ENCODE measurements at places on chromosomes 2 and 18. TPM values are rescaled to one million over a fixed set of nuclear protein-coding genes. Genes with fewer than 3 reads are reported as not detected.

The GKN2 gene
- not detected for total RNA-seq

The ANKRD30BL gene
- total RNA-seq = not detected

The CREG2 gene
- total RNA-seq = not detected

GRCh38 chr2:144848423-144848822, 328.5 kb upstream of the ZEB2 start:
- no peak for DNase-seq

DNA sequence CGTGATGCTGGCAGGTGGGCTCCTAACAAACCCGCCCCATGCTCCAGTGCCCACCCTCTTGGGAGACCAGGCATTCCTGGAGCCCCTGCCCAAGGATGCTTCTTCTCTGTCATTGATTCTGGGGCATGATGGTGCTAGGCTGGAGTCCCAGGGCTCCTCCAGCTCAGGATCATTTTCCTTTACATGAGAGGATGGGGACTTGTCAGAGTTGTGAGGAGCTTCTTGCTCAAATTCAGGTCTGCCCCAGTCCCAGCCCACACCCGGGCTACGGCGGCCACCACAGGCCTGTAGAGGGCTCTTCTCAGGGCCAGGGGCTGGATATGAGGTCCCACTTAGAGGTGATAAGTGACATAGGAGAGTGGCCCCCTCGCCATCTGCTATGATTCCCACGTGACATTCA, 141.1 kb upstream of the COPS8 start:
- DNase-seq = no peak

DNA sequence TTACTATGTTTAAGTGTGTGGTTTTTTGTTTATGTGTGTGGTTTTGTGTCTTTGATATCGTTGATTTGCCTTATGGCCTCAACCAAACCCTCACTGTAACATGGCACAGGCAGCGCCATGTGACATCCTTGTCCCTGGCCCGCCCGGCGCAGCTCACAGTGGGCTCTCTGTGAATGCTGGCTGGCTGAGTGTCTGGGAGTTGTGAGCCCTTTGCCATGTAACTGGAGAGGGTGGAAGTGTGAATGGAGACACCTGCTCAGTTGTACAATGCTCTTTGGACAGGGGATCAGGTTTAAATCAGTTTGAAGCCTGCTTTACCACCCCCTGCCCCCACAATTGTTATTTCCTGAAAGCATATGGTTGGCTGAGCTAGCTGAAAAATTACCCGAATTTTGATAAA, 41.8 kb downstream of the TCF7L1 start:
- DNase-seq = no peak

- no peak for DNase-seq
Measured at GRCh38 chr2:62489702-62490101, 16.3 kb downstream of the TMEM17 start.

GRCh38 chr2:2107141-2107540, 223.9 kb downstream of the MYT1L start:
- DNase-seq = no peak

GRCh38 chr2:183162362-183162761, 38.1 kb downstream of the NUP35 start:
- no peak for DNase-seq

DNA sequence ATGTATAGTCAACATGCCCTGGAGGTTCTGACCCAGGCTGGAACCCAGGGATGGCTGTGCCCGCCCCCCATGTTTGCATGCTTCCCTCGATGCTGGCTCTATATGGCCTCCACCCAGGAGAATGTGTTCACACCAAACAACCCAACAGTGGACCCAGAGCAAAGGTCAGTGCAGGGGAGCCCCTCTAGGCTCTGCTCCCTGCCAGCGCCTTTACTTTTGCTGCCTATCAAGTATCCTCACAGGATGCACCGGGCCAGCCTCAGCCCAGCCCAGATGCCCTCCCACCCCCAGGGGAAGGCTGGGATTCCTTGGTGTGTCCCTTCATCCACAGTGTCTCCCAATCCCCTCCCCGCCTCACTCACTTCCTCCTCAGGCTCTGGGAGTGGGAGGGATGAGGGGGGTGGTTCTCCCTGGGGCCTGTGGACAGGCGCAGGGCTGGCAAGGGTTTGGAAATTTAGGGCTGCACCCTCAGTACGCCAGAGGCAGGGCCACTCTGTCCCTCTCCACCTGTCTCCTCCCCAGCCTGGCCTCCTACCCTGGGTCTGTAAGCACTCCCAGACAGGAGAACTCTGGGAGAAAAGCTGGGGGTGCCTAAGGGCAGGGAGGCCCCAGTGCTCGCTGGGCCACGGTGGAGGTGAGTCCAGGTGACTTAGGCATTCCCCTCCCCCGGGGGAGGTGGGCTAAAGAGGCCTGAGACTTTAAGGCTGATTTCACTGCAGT, 2.3 kb downstream of the ATP6V1B1 start:
- no peak for DNase-seq

DNA sequence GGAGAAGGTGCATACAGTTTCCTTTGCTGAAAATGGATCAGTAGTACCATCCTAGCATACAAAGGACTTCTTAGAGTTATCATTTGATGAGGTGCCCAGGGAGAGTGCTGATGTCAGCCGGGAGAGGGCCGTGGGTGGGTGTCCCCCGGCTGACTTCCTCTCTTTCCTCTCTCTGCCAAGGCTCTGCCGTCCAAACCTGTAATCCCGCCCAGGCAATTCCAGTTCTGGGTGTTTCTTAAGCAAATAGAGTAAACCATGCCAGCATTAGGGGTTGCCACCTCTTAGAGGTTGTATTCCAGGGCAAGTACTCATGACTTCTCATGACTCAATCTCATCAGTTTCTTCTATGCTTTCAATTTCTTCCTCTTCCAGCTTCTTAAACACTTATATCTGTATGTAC, 117.2 kb downstream of the GATA6 start:
- DNase-seq = no peak

DNA sequence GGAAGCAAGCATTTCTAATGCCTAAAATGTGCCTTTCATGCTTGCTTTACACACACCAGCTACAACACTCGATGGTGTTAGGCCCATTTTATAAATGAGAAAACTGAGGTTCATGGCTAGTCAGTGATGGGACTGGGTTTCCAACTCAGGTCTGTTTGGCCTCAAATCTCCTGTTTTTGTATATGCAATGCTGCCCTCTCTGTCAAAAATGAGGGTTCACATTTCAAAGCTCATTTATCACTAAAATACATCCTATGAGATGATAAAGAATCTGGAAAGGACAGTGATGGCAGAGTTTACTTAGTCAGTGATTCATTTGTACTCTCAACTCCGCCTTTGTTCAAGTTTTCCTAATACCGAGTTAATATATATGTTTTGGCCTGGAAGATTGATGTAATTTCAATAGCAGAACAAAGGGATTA, 92.3 kb downstream of the KCTD1 start:
- no peak for DNase-seq

DNA sequence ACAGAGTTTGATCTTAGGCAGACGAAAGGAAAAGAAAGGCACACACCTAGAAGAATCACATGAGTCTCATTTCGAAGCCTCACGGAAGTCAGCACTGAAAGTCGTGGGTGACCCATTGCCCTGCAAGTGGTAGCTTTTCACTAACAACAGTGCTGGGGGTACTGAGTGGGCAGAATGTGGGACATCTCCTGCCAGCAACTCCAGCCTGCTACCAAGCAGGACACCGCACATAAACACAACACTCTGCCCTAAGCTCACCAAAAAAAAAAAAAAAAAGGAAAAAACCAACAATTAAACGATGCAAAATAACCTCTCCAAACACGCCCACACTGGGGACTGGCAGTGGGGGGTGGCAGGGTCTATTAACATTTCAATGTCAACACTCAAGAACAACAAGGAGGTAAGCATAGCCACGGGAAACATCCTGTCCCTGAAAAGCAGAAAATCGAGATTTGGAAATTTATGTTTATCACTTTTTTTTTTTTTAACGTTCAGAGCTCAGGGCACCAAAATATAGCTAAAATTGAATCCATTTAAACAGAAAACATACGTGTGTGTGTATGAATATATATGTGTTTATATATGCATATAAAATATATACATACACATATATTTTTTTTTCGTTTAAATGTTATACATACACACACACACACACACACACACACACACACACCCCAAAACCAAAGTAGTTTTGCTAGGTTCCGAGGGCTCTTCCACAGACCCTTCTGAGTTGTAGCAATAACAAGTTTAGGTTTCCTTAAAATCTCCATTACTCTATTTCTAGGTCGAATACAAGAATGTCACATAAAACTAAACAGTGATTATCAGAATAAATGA, 2.2 kb downstream of the INO80D start:
- no peak for DNase-seq

DNA sequence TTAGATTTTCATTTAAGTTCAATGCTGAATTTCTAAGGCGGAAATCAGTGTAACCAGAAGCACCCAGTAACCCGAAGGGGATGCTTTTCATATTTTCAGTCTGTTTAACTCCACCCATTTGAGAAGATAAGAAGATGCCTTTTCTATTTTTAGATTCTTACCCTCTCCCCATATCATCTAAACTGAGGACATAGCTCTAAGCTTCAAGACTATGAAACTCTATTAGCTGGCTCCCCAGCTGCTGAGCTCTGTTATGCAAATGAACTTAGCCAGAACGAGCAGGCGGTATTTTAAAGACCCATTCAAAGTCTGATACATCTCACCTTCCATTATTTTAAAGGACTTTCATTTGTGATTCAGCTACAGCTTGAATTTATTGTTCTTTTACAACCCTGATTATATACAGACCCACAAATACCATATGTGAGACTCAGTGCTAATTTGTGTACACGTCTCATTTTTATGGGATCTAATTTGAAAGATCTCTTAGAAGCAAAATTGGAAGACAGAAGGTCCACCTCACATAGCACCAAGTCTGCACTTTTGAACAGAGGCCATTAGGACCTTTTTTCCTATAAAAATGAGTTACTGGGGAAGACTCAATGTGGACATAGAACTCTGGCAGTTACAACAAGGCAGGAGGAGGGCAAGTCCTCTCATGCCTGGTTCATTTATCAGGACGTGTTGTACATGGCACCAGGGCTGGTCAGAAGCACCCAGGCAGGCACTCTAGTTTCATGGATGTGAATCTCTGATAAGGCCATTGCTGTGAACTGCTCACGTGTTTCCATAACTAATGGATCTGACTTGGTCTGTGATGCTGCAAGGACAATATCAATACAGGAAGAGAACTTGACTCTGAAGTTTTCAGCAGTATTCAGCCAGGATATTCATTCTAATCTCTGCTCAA, 16.3 kb downstream of the CDC42EP3 start:
- no peak for DNase-seq

DNA sequence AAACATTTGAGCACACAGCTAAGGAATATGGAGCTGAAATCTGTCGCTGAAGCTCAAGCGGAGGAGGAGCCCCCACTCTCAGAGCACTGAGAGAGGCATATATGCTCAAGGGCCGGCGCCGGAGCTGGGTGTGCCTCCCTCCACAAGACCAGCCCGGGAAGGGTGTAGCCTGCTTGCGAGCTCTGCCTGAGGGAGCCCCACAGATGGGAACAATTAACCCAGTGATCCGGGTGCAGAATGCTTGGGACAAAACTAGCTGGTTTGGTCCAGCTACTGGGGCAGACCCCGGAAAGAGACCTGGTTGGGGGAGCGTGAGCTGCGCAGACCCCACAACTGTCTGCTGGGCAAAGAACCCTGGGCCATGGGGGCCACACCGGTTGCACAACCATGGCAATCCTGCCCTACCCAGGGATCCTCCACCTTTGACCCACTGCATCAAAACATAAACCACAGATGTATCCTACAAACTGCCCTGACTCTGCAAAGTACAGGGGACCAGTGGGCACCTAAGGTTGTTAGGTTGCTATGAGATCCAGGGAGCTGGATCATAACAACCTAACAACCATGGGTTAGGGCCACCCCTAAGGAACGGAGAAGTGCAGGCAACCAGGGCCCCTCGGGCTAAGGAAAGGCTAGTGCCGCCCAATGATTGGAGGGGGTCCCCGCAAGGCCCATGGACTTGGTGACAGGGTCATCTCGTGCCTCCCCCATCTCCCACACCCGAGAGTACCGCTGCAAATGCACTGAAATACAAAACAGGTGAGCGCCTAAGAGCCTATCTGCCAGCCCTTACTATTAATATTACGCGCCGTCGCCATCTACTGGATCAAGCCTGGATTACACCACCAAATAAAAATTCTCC, 53.4 kb upstream of the SCN1A start:
- no peak for DNase-seq

DNA sequence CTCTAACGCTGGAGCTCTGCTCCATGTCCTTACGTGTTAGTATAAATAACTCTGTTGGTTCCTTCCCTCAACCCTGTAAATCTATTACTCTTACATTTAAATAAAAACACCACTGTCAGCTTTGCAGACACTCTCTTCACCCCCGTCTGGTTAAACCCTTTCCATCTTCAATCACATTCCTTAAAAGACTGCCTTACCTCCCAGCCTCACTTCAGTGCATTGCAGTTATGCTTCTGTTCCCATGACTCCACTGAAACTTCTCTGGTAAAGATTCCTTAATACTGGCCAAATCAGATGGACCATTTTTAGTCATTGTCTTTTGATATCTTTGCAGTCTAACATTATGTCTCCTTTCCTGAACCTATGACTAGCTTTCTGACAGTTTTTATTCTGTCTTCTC, 61.7 kb downstream of the EML4 start:
- DNase-seq = no peak

DNA sequence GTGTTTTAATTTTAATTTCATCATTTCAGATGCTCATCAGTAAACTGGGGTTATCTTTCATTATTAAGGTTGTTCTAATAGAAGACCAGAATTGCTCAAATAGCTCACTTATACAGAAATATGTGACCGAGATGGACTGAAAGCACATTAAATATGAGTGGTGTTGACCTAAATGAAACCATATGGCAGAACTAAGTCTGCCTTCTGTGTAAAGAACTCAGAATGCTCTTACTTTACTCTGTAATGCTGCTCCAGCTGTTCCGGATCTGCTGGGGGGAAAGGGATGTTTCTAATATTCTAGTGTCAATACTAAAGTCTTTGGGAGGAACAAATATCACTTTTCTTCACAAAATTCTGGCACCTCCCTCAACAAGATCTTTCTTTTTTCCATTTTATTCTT, 131.0 kb downstream of the DPP4 start:
- no peak for DNase-seq

GRCh38 chr2:202765436-202765835, 106.1 kb downstream of the ICA1L start:
- no peak for DNase-seq

- DNase-seq = no peak
Measured at GRCh38 chr2:44352510-44352909, 8.8 kb downstream of the PREPL start.

GRCh38 chr2:231714639-231715498, 6.5 kb downstream of the PTMA start:
- peak; percentile 83 for DNase-seq

- DNase-seq = no peak
Measured at GRCh38 chr18:45497595-45498286, 117.5 kb upstream of the SLC14A2 start.

DNA sequence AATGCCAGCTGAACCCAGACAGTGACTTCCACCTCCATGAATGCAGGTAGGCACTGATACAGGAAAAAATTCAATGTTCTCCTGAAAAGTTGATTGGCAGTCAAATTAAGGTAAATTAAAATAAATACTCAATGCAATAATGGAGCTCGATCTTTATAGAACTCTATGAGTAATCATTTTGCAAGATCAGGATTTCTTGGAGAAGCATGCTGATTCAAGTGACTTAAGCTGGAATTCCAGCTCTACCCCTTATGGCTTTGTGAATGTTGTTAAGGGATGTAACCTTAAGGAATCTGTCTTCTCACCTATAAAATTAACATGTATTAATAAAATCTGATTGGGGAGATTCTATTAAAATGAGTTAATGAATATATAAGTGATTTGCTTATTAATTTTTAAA, 145.1 kb downstream of the QPCT start:
- no peak for DNase-seq

- no peak for DNase-seq
Measured at GRCh38 chr2:75595541-75596395, 35.0 kb upstream of the EVA1A start.
